ENCODE measurements at places on chromosomes 3 and 15.

DNA sequence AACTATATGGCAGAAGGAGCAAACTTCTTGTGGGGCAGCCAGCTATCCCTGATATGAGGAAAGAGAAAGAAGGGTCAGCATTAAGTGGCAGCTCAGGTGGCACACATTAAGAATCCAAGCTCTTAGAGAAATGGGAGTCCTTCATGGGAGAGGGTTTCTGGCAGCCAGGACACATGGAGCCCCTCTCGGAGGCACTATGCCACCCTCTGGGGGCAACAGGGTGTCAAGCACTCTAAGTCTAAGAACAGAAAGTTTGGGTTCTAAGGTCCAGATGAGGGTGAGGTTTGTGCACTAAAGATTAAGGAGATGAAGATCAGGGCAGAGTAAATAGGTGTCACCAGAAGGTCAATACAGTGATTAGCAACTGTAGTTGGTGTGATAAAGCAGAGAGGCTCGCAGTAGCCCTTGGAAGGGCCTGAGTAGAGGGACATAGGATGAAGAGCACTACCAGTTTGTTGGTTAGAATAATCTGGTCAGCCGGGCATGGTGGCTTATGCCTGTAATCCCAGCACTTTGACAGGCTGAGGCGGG is 89.3 kb downstream of the ST6GAL1 start:
- no peak for DNase-seq

DNA sequence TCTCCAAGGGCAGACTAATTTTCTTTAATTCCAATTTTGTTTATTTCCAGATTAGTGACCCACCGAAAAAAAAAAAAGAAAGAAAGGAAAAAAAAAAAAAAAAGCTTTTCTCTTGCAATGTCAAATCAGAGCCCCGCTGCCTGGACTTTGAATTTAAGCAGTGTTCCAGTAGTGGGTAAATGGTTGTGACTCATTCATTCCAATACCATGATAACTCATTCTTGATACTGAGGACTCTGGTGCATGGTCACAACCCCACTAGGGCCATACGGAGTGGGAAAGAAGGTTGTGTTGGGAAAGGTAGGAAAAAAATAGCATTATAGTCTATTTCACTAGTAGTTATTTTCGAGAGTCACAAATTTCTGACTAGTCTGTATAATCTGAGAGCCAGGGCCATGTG is 59.1 kb upstream of the COL8A1 start:
- no peak for DNase-seq

DNA sequence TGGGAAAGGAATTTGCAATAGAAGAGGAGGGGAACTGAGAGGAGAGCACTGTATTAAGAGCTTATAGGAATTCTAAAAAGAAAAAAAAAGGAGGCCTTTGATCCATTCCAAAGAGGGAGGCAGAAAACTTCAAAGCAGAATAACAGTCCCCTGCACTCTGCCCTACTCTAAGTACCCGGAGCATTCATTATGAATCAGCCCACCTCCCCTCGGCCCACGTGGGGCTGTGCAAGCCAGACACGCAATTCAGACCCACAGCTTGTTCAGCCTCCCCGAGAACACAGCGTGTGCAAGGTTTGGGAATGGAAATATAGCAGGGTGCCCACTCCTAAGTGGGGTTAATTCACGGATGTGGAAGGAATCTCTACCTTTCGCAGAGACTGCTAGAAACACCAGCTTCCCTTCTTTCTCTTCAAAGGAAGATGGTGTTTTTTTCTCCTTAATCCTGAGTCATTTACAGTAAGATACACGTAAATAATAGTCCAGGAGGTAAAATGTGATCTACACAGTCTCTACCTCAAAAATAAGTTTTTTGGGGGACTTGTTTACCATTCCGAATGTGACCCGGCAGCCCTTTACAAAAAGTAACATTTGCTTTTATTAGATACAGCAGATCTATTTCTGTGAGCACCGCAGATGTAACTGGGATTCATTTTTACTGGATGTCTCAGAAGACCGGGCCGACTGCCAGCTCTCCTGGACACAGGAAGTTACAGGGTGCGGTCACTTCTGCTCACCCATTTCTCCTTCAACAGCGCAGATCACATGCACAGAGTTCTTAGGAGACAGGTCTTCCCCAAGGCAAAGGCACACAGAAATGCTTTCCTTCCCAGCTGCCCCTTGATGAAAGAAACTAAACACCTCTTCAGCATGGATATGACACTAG is 768.5 kb upstream of the CFAP20DC start:
- DNase-seq = no peak

DNA sequence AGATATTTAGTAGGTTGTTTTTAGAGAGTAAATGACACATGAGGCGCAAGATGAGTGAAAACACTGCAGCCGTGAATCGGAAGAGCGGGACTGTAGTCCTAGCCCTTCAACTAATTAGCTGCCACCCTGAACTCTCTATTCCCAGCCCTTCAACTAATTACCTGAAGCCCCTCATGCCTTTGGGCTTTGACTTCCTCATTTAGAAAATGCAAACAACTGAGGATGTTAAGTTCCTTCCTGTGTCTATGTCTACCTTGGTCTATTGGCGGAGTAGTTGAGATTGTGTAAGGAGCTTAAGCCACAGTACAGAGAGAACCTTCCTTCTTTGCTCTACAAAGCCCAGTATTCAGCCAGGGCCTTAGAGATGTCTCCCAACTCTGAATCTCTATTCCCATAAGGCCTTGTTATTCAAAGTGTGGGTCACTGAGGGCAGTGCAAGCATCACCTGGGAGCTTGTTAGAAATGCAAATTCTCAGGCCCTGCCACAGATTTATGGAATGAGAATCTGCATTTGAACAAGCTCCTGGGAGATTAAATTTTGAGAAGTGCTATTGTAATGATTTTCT is 71.8 kb upstream of the SCN5A start:
- no peak for DNase-seq

- DNase-seq = no peak
Observed at GRCh38 chr3:159458010-159458409, 530.6 kb upstream of the IL12A start.

- DNase-seq = no peak
Observed at GRCh38 chr15:41930221-41930866, 36.5 kb upstream of the SPTBN5 start.

GRCh38 chr15:29134641-29135308 is 134.8 kb downstream of the NSMCE3 start:
- no peak for DNase-seq

DNA sequence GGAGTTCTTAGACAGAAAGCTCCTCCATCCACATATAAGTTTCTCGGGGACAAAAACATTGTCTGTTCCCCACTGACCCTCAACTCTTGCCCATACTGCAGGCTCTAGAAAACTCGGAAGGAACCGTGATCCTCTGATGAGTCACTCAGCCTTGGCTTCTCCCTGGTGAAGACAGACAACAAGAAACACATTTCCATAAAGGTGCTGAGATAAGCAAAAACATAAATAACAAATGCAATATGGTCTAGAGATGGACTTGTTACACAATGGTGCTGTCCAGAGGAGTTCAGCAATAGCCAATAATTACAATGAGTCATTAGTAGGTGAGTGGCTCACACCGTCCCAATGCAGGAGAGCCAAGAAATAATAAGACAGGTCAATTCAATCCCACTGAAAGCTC is 43.7 kb downstream of the MAGI1 start:
- DNase-seq = no peak

- DNase-seq = no peak
Observed at GRCh38 chr3:123568034-123568433, 16.8 kb downstream of the HACD2 start.

DNA sequence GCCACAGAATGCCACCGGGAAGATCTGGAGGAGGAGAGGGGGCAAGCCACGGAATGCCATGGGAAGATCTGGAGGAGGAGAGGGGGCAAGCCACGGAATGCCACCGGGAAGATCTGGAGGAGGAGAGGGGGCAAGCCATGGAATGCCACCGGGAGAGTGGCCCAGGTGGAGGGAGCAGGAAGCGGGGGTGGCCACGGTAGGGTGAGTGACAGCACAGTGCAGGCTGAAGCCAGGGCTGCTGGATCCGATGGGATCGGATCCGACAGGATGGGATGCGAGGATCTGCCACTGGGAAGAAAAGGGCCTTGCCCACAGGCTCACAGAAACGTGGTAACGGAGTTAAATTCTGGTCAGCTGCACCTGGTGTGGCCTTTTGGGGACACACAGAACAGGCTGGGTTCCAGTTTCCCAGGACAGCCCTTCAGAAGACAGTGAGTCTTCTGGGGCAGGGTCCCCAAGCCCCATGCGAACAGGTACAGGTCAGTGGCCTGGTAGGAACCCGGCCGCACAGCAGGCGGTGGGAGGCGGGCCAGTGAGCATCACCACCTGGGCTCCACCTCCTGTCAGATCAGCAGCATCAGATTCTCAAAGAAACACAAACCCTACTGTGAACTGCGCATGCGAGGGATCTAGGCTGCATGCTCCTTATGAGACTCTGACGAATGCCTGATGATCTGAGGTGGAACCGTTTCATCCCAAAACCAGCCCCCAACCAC is 58.8 kb downstream of the XXYLT1 start:
- no peak for DNase-seq

DNA sequence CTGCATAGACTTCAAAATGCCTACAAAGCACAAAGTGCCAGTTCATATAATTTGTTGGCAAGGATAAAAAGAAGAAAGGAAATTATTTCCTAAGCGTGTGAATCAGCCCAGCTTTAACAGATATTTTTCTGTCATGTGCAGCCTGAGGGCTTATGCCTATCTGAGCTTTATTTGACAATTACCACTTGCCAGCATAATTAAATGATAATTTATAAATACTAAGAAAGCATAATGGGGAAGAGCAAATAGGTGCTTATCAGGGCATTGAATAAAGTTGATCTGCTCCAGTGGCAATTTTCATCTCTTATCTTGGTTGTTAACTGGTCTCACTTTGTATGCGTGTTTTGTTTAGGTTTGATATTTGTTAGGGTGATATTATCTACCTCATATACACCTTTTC is 313.4 kb upstream of the DNAJC19 start:
- DNase-seq = no peak

- DNase-seq = no peak
Observed at GRCh38 chr15:71610728-71611552, 199.4 kb upstream of the NR2E3 start.

- DNase-seq = no peak
Observed at GRCh38 chr3:127715532-127715931, 42.8 kb downstream of the ABTB1 start.

GRCh38 chr15:42094512-42094963 is at the start of gene PLA2G4D:
Gene PLA2G4D, minus strand, starts transcription at chr15:42094562. Its CDS starts 103 bp downstream, at chr15:42094459.
- DNase-seq = no peak

GRCh38 chr15:72168808-72169190 is 28.8 kb downstream of the GRAMD2A start:
- no peak for DNase-seq

DNA sequence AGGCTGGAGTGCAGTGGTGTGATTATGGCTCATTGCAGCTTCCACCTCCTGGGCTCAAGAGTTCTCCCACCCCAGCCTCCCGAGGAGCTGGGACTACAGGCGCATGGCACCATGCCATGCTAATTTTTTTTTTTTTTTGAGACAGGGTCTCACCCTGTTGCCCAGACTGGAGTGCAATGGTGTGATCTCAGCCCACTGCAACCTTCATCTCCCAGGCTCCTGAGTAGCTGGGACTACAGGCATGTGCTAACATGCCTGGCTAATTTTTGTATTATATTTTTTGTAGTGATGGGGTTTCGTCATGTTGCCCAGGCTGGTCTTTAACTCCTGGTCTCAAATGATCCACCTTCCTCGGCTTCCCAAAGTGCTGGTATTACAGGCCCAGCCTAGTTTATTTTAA is 4.0 kb downstream of the TEX9 start:
- DNase-seq = no peak

DNA sequence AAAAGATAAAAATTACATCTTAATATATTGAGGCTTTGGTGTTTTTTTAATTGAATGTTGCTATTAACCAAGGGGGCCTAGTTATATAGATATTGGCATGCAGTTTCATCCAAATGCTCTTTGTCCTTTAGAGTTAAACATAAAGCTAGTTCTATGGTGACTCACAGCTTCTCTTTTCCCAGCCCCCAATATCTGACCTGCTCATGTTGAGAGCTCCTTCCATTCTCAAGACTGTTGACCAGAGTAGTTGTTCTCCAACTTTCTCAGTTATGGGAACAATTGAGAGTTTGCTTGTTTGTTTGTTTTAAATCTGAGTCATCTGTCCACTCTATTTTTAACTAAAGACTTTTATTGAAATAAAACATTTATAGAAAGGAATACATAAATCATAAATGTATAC is 15.8 kb upstream of the RARB start:
- DNase-seq = no peak

GRCh38 chr15:56160966-56161365 is 82.7 kb downstream of the RFX7 start:
- DNase-seq = no peak

GRCh38 chr3:163450698-163451097 is 1627.6 kb downstream of the SI start:
- no peak for DNase-seq

DNA sequence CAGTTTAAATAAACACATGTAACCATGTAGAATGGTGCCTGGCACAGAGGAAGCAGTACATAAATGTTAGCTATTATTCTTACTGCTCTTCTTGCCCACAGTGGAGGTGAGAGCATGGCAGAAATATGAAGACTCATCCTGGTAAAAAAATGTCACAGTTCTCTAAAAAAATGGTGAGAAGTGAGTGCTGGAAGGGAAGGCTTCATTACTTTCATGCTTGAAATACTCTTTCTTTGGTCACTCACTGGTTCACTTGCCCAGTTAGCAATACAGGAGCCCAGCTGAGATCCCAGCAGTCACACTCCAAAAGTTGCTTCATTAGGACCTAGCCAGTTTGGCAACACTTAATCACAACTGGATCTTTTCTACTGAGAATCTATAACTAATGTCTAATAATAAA is 1017.2 kb downstream of the TUSC7 start:
- DNase-seq = no peak

GRCh38 chr3:80769683-80770082 is 991.8 kb downstream of the GBE1 start:
- DNase-seq = no peak
